Stimulated activated CD8-positive, alpha-beta memory T cell treated with anti-CD3 and anti-CD28 coated beads, Interleukin-7, amount 100 ng/mL, for 1 hour (primary cell): ENCODE measurements at places on chromosomes 3 and 15.

DNA sequence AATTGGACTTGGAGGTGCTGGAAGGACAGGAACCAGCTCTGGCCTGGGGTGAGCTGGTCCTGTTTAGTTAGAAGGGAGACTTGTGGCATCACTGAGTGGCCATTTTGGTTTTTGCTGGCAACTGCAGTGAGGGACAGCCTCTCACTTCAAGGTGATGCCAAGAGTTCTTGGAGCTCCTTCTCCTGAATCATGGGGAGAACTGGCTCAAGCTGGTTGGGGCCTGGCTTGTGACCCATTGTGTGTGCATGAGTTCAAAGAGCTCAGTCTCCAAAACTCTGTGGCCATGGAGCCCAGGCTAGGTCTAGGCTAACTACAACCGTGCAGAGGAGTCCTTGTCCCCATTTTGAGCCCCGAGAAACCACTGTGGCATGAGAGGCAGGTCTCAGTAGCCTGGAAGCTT, 60.1 kb upstream of the ZNF148 start:
- no peak for DNase-seq

GRCh38 chr3:14457999-14458398, 55.6 kb downstream of the SLC6A6 start:
- DNase-seq: no peak

DNA sequence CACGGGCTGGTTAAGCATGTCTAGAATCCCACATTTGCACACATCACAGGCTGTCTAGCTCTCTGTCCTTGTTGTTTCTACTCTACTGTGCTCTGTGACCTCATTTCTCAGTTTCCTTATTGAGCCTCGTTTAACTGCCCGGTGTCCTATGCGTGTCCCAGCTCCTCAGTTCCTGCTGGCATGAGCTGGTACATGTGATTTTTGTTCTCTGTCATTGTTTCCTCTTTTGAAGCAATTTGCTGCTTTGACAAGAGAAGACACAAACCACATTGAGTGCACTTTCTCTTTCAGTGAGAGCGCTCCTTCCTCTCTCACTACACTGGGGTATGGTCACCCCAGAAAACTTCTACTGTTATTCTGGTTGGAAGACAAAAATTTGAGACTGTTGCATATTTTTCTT, 563.5 kb downstream of the PDCD6IP start:
- no peak for DNase-seq

DNA sequence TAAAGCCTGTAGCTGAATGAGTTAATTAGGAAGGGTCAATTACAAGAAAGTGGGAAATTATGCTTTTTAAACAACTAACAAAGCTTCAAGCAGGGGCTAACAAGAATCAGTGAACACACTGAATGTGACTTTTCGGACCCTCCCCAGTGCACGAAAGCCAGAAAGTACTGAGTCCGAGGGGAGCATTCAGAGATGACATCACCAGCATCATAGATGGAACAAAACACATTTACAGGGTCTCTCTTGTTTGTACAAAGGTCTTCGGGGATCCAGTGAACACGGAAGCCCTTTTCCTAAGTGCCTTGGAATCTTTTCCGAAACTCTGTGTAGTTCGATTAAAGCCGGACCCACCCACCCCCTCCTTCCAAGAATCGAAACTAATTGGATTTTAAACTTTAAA, 829 bp downstream of the DCP1A start:
- no peak for DNase-seq

GRCh38 chr3:170897978-170898377, 10.5 kb downstream of the EIF5A2 start:
- DNase-seq: no peak

DNA sequence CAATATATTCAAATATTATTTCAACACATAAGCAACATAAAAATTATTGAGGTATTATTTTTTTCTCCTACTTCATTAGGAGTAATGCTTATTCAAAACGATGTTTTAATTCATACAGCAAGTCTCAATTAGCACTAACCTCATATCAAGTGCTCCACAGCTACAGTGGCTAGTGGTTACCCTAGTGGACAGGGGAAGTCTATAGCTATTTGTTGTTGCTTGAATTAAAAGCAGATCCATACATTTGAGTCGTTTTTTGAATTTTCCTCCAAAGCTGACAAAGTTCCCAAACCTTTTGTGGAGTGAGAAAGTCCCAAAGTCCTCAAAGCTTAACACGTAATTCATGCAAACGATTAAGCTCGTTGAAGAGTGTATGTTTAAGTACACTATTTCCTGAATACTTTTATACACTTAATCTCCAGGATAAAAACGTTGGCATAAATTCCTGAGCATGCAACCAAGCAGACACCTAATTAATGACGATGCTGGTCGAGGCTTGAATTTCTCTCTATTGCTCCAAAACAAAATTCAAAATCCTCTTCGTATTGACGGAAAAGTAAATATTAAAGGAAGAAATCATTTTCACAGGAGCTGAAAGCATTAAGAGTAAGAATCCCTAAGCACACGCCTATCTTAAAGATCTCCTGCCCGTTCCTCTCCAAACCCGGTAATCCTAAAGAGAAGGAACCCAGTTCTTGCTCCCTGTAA, 985 bp downstream of the VPS13C start:
- DNase-seq: no peak
